NCI-H187 treated with DMSO at 0.1 percent for 48 hours (cell line): ENCODE measurements at places on chromosomes 1 and 21.

DNA sequence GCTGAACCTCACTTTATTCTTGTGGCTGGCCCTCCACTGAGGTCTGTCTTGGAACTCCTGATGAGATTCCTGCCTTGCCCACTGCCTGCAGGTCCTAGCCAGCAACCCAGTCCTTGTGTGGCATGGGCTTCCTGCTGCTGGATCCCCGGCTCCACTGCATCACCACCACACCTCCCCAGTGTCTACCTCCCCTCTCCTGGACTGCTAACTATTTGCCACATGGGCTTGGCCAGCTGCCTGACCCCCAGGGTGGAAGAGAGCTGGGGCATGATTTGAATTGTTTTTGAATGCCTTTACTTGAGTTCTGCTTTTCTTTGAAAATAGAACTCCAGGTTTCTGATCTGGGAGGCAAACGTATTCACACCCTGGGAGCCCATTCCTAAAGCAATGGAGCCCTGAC is 41.2 kb downstream of the SPAG17 start:
- no peak for DNase-seq

DNA sequence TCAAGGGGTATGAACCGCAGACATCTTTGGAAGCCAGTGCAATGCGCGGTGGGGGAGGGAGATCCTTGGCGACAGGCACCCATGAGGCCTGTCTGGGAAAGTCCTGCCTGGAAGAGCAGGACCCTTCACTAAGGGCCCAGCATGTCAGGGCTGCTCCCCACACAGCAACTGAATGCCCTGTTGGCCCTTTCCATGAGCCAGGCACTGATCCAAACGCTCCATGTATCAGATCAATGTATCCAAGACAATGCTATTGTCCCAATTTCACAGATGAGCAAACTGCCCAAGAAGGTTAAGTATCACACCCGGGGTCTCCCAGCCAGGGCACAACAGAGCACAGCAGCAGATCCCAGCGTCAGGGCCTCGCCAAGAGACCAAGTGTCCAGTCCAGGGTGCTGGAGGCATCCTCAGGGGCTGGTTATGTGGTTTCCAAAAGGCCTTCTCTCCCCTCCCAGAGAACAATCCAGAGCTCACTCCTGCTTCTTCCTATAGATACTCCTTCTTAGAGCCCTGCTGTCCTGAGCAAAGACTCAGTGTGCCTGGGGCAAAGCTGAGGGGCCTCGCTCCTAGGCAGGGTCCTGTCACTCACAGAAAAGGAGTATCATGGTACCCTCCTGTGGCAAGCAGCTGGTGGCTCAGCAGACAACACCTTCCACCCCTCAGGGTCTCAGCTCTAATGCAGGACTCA is 328.0 kb downstream of the NPHP4 start:
- no peak for DNase-seq

DNA sequence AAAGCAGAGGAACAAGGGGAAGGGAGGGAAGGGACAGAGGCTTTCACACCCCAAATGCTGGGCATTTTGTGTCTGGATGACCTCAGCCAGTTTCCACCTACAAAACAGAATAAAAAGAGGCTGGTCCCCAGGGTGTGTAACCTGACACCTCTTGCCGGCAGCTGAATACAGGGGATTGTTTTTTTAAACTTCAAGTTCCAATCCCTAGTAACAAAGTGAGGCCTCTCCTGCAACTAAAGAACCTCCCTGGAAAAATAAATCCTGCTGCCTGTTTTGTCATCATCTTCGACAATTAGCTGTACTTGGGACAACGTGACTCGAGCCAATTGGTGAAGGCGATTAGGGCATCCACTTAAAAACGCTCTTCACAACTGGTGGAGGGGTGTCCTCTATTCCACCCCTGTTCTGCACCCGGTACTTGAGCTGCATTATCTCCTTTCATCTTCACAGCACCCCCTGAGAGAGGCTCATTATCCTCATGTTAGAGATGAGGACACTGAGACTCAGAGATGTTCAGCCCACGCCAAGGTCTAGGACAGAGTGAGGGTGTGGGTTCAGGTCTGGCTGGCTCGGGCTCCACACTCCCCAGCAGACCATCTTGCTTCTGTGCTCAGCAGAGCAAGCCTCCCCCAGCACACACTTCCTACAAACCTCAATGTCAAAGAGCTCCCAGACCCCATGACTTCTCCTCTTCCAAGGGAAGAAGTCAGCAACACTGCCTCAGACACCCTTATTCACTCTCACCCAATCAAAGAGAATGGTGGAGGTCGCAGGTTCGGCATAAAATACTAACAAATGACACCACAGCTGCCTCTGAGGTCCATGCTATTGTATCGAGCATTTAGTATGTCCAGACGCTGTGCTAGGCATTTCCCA is 15.2 kb downstream of the ITPKB start:
- DNase-seq = peak; percentile 47

GRCh38 chr1:7317888-7318287 is 453.2 kb upstream of the VAMP3 start:
- DNase-seq = no peak

GRCh38 chr1:40386359-40386723 is 12.8 kb downstream of the SMAP2 start:
- DNase-seq = no peak

DNA sequence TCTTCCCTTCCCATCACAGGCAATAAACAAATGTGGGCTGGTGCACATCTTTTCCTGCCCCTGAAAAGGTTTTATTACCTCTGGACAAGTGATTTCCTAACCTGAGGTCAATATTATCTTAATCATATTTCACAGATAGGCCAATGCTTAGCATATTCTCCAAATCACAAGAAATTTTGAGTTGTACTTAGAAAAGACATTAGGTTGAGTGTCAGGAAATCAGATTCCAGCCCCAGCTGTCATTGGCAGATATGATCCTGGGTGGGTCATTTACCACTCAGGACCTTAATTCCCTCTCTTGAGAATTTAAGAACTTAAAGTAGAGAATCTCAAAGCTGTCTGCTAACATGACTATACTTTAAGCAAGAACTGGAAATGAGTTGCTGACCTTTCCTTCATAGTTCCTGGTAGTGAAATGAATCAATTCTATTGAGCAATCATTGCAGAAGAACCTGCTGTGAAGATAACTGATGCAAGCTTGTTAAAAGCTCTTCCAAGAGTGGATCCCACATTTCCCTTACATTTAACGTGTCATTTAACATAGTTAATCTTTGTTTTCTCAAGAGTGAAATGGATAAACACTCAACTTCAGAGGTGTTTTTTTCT is 46.4 kb upstream of the CR2 start:
- DNase-seq = no peak

DNA sequence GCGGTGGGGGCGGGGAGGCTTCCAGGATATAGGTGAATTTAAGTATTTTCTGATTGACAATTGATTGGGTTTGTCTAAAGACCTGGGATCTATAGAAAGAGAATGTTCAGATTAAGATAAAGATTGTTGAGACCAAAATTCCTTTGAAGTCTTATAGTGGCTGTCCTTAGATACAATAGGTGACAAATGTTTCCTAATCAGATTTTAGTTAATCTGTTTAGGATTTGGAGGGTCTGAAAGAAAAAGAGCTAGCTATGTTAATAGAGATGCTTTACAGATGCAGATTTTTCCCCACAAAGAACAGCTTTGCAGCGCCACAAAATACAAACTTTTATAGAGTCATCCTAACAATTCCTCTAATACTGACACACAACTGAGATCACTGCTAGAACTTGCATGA is 14.6 kb upstream of the EPRS1 start:
- DNase-seq = no peak

DNA sequence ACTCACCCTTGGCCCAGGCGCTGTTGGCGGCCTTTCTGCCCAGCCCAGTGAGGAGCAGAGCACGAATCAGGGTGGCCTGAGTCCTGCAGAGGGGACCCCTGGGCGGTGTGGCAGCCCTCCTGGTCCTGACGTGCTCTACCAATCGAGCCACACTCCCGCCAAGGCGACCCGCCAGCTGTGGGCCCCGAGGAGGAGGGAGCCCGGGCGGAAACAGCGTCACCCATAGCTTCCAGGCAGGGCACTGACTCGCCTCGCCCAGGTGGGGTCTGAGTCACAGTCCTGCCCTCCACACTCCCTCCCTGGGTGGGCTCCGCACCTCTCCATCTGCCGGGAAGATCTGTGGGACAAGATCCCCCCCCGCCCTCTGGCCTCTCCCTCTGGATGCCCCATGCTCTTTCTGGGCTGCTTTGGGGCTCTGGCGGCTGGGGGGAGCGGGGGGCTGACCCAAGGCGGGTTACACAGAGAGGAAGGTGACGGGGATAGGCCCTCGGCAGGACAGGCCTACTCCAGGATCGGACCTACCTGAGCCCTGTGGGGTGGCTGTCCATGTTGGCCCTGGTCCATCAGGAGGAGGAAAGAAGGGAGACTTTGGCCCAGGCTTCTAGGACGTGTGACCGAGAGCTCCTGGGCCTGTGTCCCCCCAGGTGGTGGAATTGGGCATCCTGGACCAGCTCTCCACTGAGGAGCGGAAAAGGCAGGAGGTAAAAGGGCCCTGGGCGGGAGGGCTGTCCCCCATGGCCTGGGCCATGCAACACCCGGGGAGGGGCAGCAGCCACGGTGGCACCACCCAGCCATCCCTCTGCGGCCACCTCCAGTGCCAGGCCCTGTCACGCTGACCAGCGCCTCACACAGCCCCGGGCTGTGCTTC is 14.0 kb downstream of the ARHGEF16 start:
- DNase-seq = no peak

DNA sequence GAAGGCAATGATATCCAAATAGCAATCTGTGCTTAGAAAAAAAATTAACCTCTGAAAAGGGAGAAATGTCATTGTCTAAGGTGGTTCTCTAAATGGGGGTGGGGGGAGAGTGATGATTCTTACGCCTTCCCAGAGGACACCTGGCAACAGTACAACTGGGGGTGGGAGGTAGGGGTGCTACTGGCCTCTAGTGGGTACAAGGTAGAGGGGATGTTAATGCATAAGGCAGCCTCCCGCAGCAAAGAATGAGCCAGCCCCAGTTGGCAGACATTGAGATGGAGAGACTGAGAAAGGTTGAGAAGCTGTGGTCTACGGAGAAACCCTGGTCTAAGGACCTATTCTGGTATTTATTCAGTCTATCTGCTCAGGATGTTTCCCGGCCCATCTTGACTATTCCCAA is 472.2 kb upstream of the RUNX1 start:
- no peak for DNase-seq

DNA sequence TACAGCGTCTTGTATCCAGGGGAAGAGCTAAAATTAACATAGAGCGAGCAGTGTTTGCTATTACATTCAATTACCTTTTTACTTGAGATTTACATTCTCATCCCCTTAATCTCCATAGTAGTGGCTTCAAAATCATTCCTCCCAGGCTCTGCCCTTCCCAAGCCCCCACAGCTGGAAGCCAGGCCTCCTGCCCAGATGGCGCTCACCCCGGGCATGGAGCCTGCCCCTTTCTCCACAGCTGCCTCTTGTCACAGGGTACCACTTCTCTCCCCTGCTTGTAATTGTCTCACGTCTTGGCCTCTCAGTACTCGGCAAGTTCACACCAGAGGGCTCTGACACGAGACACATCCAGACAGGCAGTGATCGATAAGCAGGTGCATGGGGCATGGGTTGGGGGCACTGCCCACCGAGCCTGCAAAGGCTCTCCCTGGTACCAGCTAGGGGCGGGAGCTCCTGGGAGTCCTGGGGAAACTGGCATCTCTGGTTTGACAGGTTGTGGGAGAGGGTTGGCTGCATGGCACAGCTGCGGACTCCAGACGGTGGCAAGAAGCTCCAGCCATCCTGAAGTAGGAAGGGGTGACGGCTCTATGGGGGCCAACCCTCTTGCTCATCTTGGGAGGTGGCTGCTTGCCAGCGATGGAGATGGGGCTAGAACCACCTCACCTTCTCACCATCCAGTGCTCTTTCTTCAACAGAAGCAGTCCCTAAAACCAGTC is 20.1 kb downstream of the CASZ1 start:
- no peak for DNase-seq

DNA sequence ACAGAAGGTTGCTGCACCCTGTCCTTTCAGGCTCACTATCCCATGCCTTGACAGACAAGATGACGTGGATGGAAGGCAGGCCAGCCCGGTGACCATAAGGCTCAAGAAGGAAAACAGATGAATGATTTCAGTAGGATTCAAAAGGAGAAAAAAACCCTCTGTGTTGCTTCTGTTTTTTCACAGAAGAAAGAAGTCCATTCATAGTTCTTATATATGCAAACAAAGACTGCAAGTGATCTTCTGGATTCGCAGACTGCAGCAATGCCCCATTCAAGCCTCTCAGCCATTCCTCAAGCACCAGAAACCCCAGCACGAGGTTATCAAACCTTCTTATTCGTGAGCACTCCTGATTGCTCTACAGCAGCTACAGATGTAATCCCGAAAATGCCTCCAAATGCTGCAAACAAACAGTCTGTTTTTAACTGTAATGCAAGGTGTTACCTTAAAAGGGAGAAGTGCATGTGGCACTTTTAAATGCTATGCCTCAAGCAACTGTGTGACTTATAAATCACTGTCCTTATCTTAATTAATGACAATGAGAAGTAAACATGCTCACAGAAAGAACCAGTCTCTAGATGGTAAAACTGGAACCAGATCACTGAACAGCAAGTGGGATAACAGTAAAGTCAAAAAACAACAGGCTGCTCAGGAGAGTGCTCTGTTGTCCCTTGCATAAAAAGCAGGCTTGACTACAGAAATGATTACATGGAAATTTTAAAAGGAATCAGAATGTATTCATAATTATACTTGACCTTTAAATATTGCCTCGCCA is 173.9 kb downstream of the HHIPL2 start:
- no peak for DNase-seq

GRCh38 chr1:72218141-72218739 is 64.1 kb downstream of the NEGR1 start:
- no peak for DNase-seq

DNA sequence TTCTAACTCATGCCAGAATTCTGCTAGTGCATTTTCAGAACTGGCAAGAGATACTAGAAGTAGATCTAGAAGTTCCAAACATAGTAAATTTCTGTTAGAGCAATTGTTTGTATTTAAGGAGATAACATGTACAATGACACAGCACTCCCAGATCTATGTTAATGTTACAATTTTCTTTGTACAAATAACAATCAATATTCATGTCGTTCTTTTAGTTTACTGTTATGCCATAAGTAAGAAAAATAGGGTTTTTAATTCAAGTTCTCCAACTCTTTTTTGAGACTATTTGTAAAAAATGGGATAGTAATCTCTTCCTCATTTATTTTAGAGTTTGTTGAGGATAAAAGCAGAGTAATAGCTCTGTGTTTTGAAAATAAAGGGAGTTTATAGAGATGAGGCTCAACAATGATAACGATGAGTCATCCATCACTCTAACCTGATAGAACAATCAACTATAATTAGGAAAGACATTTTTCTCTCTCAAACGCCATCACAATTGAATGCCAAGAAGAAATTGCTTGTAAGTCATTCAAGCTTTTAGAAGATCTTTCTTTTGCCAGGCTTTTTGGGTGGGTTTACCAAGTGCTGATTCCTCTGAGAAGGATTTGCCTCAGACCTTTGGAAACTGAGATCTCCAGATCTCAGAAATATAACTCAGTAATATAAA is 638 bp downstream of the CD84 start:
- no peak for DNase-seq

DNA sequence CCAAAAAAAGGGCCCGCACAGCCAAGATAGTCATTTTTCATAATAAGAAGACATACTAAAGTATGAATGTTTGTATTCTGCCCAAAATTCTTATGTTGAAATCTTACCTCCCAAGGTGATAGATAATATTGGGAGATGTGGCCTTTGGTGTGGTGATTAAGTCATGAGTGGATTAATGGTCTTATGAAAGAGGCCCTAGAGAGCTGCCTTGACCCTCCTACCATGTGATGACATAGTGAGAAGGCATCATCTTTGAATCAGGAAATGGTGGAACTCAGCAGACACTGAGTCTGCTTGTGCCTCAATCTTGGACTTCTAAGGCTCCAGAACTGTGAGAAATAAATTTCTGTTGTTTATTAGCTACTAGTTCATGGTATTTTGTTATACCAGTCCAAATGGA is 11.8 kb upstream of the RNPC3 start:
- DNase-seq = no peak

GRCh38 chr1:158646465-158646864 is 40.0 kb downstream of the SPTA1 start:
- no peak for DNase-seq
